Erythroblast (primary cell): ENCODE measurements at places on chromosomes 3 and 15.

DNA sequence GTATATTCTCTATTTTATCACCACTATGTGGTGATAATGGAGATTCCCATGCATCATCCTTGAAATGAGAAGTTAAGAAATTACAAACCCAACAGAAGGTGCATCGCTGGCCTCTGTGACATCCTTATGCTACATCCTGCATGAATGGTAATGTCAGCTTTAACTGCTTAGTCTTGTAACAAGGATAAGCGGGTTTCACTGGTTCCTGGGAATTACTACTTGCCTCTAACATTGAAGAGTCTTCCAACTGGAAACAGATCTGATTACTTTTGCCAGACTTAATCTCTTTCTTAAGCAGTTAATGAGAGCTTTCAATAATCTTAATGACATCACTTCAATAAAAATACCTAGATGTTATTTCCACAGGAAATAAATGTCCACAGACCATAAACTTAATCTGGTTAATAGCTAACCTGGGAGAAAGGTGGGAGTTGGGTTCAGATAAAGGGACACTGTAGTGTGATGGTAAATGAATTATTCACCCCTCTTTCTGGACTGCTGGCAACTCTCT, 44.0 kb downstream of the FMN1 start:
- DNase-seq, result no peak

GRCh38 chr3:39531665-39532064, 64.2 kb downstream of the MOBP start:
- no peak for DNase-seq

GRCh38 chr3:112362221-112362620, 29.3 kb downstream of the CD200 start:
- DNase-seq, result no peak

- no peak for DNase-seq
Observed at GRCh38 chr15:64341961-64342360, 14.0 kb downstream of the CSNK1G1 start.
